Glutamatergic neuron (in vitro differentiated cells): ENCODE measurements at places on chromosomes 7 and 10.
A peak's percentile ranks its signal among the peaks of the same experiment; 100 is the strongest.

DNA sequence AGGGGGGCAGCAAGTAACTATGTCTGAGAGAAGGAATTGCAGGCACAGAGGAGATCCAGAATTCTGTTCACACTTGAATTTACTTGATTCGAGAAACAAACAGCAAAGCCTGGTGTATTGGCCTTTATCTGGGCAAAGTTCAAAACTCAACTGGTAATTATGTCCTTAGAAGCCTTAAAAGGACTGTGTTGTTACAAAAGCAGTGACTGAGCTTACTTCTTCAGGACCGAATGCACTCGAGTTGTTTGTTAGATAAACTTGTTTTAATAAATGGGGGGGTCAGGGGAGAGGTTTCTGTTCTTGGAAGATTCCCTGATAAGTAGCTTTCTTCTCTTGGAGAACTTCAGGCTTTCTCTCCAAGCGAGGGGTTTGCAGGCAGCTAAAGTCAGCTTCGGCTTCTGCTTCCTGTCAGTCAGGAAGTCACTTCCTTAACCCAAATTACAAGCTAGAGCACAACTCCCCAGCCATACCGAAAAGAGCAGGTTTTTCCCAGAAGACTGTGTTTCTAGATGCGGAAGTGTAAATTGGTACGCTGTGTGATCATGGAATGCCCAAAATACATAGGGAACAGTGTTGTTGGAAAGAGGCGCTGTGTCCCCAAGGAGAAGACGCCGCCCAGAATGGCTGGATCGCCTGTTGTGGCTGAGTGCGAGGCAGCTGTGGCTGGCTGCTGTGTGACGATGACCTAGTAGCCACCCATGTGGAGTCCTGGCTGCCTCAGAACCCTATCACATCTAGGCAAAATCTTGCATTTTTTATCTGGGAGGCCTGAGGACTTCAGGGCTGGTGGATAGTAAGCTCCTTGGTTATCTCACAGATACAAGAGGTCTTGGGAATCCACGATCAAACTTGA lies 110.4 kb downstream of the TCF7L2 start:
- peaks cover 2% of the 10 kb centered on the region for H3K27me3 ChIP-seq
- peaks cover 24% of the 10 kb centered on the region for H3K4me1 ChIP-seq
- H3K36me3 ChIP-seq = no peaks in the 10 kb centered on the region
- DNase-seq = peak; percentile 66
- no peak overlapping the region for H3K27ac ChIP-seq

DNA sequence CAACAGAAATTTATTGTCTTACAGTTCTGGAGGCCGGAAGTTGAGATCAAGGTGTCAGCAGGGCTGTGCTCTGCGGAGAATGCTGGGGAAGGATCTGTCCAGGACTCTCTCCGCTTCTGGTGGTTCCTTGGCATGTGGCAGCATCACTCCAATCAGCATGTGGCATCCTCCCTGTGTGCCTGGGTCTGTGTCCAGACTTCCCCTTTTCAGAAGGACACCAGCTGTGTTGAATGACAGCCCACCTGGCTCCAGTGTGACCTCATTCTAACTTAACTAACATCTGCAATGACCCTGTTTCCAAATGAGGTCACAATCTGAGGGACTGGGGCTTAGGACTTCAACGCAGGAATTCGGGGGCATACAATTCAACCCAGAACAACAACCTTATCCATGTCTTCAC lies 141.9 kb downstream of the BMS1 start:
- no peak for DNase-seq
- H3K4me3 ChIP-seq = no peak overlapping the region
- H3K4me1 ChIP-seq = peaks cover 11% of the 10 kb centered on the region
- H3K27me3 ChIP-seq = no peaks in the 10 kb centered on the region

- peaks cover 10% of the 10 kb centered on the region for H3K4me1 ChIP-seq
- no peak overlapping the region for H3K4me3 ChIP-seq
- H3K27me3 ChIP-seq = peaks cover 3% of the 10 kb centered on the region
- no peak overlapping the region for H3K27ac ChIP-seq
- no peak for DNase-seq
Measured at GRCh38 chr7:13542451-13542850, 447.0 kb downstream of the ETV1 start.

GRCh38 chr7:139340808-139341057 lies 404 bp upstream of the FMC1 start:
- peak overlapping the region; percentile 100 for H3K27ac ChIP-seq
- peaks cover 9% of the 10 kb centered on the region for H3K36me3 ChIP-seq

- no peak overlapping the region for H3K4me3 ChIP-seq
- peaks cover 3% of the 10 kb centered on the region for H3K27me3 ChIP-seq
- no peaks in the 10 kb centered on the region for H3K36me3 ChIP-seq
- no peaks in the 10 kb centered on the region for H3K4me1 ChIP-seq
- no peak overlapping the region for H3K27ac ChIP-seq
Measured at GRCh38 chr10:3111621-3112163, 44.3 kb downstream of the PFKP start.

GRCh38 chr10:71622154-71622526 lies 97.4 kb downstream of the C10orf105 start:
- peaks cover 8% of the 10 kb centered on the region for H3K27me3 ChIP-seq
- DNase-seq = no peak
- peaks cover 10% of the 10 kb centered on the region for H3K4me1 ChIP-seq
- H3K27ac ChIP-seq = no peak overlapping the region
- no peak overlapping the region for H3K4me3 ChIP-seq
- H3K36me3 ChIP-seq = no peaks in the 10 kb centered on the region

- H3K4me1 ChIP-seq = peaks cover 3% of the 10 kb centered on the region
- DNase-seq = no peak
- H3K36me3 ChIP-seq = no peaks in the 10 kb centered on the region
- H3K4me3 ChIP-seq = peak overlapping the region; percentile 89
Measured at GRCh38 chr7:151631570-151631952, 111.9 kb upstream of the RHEB start.

GRCh38 chr10:36534471-36535002 lies 590.9 kb upstream of the ANKRD30A start:
- H3K4me3 ChIP-seq = peak overlapping the region; percentile 32
- peak overlapping the region; percentile 84 for H3K27ac ChIP-seq
- peaks cover 19% of the 10 kb centered on the region for H3K4me1 ChIP-seq
- DNase-seq = peak; percentile 49
- no peaks in the 10 kb centered on the region for H3K27me3 ChIP-seq
- no peaks in the 10 kb centered on the region for H3K36me3 ChIP-seq

DNA sequence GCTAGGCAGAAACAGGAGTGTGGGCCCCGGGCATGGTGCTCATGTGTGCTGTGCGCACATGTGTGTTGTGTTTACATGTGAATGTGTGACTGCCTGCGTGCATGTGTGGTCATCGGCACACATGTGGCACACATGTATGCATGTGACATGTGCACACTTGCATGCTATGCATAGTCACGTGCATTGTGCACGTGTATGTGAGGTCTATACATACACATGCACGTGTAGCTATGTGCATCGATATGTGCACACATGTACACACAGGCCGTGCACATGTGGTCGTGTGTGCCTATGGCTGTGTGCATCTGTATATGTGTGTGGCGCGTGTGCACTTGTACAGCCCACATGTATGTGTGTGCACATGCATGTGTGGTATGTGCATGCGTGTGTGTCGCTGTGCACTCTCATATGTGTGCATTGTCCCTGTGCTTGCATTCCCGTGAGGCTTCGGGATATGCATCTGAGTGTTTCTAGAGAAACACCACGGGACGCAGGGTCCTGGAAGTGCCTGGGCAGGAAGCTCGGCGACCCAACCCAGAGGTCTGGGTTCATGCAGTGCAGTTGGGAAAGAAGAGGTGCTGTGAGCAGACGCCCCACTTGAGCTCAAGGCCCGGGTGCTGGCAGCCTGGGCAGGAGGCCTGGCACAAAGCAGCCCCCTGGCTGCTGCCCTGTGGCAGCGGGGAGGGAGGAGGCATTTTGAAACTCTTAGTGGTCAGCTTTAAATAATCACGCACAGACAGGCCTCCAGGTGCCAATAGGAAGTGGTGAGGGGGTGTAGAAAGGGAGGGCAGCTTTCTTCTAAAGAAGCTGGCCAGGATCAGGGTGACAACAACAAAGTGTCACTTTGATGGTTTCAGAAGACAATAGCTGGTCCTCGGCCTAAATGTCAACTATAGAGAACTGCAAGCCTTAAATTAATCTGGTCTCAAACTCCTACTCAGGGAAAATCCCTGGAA lies 410.0 kb upstream of the MGMT start:
- peaks cover 6% of the 10 kb centered on the region for H3K27me3 ChIP-seq
- H3K4me3 ChIP-seq = no peak overlapping the region
- H3K4me1 ChIP-seq = peaks cover 10% of the 10 kb centered on the region
- H3K36me3 ChIP-seq = no peaks in the 10 kb centered on the region
- no peak for DNase-seq
- no peak overlapping the region for H3K27ac ChIP-seq

- H3K27ac ChIP-seq = no peak overlapping the region
- H3K27me3 ChIP-seq = no peaks in the 10 kb centered on the region
- no peak for DNase-seq
- no peaks in the 10 kb centered on the region for H3K4me1 ChIP-seq
- H3K36me3 ChIP-seq = no peaks in the 10 kb centered on the region
Measured at GRCh38 chr7:114243646-114244045, 171.0 kb upstream of the FOXP2 start.

DNA sequence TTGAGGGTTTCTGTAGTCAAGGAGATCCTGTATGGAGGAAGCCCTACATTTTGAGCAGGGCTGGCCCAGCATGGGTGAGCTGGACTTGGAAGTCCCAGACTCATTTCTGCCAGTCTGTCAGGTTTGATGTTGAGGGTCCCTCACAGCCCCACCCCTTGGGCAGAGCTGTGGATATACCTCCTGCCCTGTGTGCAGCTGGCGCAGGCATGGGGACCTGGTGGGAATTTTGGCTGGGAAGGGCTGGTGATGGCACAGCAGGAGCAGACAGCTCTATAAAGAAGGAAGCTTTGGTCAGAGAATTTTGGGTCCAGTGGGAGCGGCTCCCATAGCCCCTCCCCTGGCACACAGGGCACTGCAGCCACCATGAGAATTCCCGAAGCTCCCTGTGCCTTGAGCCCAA lies 482.6 kb downstream of the RPS24 start:
- no peak for DNase-seq
- peaks cover 4% of the 10 kb centered on the region for H3K27me3 ChIP-seq
- H3K36me3 ChIP-seq = peaks cover 4% of the 10 kb centered on the region
- peaks cover 8% of the 10 kb centered on the region for H3K4me1 ChIP-seq
- no peak overlapping the region for H3K27ac ChIP-seq

- no peak overlapping the region for H3K4me3 ChIP-seq
- H3K27ac ChIP-seq = no peak overlapping the region
- peaks cover 12% of the 10 kb centered on the region for H3K27me3 ChIP-seq
- no peaks in the 10 kb centered on the region for H3K36me3 ChIP-seq
- peak; percentile 15 for DNase-seq
Measured at GRCh38 chr7:155469-155900, 36.9 kb upstream of the FAM20C start.

DNA sequence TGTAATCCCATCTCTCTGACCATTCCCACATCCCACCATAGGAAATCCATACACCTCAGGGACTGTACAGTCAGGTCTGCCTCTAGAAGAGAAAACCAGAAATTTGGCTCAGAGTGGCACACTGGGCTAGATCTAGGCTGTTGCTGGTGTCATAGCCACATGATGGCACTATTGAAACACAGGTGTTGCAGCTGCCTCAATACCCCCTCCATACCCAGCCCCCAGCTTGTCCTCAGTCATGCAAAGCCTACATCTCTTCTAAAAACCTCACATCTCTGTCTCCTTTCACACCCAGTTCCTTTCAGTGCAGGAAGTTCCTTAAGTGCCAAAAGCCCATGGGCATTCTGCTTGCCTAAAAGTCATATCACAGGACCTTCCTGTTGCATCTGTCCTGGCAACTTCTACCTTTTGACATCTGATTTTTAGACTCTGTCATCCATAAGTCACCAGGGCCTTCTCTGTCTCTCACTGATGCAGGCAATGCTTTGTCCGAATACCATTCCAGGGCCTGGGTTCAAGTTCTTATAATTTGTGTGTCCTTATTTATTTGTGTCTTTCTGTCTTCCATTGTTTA lies 27.0 kb upstream of the HIBADH start:
- no peak for DNase-seq
- no peak overlapping the region for H3K27ac ChIP-seq
- H3K27me3 ChIP-seq = no peaks in the 10 kb centered on the region
- no peaks in the 10 kb centered on the region for H3K36me3 ChIP-seq

DNA sequence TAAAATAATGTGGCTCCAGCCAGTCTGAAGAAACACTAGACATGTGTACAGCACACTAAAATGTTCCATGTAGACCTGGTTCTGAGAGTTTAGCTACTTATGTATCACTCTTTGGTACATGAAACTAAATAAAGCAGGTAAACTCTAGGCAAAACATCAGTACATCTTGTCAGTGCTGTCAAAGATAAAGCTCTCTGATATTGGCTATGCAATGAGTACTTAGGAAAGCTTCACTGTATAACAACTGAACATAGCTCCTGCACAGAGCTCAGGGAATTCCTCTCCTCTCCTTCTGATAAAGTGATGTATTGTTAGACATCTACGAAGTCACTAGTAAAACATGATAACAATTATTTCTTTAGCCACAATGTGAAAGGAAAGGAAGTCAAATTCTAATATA lies 3.5 kb downstream of the LRRN3 start:
- no peaks in the 10 kb centered on the region for H3K36me3 ChIP-seq
- peak overlapping the region; percentile 12 for H3K4me3 ChIP-seq
- DNase-seq = no peak
- peaks cover 4% of the 10 kb centered on the region for H3K27me3 ChIP-seq
- H3K4me1 ChIP-seq = peaks cover 44% of the 10 kb centered on the region
- H3K27ac ChIP-seq = no peak overlapping the region

- peaks cover 5% of the 10 kb centered on the region for H3K27me3 ChIP-seq
- peak; percentile 69 for DNase-seq
- H3K27ac ChIP-seq = no peak overlapping the region
- H3K36me3 ChIP-seq = no peaks in the 10 kb centered on the region
Measured at GRCh38 chr10:49594594-49594993, 15.5 kb upstream of the SLC18A3 start.

- H3K4me3 ChIP-seq = no peak overlapping the region
- peaks cover 2% of the 10 kb centered on the region for H3K36me3 ChIP-seq
- no peaks in the 10 kb centered on the region for H3K4me1 ChIP-seq
- DNase-seq = peak; percentile 77
Measured at GRCh38 chr10:116627386-116627933, 6.7 kb downstream of the PNLIPRP2 start.

DNA sequence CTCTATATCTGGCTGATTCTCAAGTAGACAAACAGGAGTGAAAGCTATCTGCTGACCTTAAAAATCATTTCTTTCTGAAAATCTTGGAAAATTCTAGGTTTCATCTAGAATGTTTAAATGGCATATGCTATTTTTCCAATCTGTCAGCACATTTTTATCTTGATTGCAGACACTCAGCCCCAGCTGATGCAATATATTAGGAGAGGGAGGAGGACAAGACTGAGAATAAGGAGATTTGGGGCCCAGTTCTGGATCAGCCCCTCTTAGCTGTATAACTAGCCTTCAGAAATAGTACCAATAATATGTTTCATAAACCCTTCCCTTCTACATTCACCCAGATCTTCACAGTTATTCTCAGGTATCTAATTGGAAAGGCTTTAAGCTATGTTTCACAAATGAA lies 131.2 kb downstream of the HDAC9 start:
- no peaks in the 10 kb centered on the region for H3K27me3 ChIP-seq
- DNase-seq = no peak
- H3K36me3 ChIP-seq = no peaks in the 10 kb centered on the region
- peak overlapping the region; percentile 24 for H3K27ac ChIP-seq
- peaks cover 26% of the 10 kb centered on the region for H3K4me1 ChIP-seq
- H3K4me3 ChIP-seq = no peak overlapping the region

- no peak overlapping the region for H3K27ac ChIP-seq
- no peaks in the 10 kb centered on the region for H3K36me3 ChIP-seq
- no peak overlapping the region for H3K4me3 ChIP-seq
- H3K4me1 ChIP-seq = no peaks in the 10 kb centered on the region
Measured at GRCh38 chr10:88944813-88945212, 7.8 kb downstream of the ACTA2 start.
